ENCODE measurements at places on chromosomes 7 and 10.

GRCh38 chr10:14692344-14693076 lies 82.2 kb downstream of the FAM107B start:
- DNase-seq: no peak

DNA sequence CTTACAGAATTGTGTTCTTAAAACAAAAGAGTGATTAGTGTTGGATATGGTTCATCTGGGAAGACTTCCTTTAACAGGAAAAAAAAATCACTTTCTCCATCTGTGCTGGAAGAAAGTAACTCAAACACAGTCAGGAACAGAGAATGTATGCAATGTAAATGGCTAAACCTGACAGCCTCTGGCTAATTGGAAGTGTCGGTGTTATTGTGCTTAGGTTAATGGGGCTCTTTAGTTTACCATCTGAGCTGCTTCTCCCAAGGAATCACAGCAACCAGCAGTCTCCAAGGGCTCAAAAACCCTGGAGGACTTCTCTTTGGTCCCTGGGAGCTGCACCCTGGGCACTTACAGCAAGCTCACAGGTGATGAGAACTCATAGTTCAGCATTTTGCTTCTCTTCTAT lies 724.5 kb downstream of the LRMDA start:
- no peak for DNase-seq

DNA sequence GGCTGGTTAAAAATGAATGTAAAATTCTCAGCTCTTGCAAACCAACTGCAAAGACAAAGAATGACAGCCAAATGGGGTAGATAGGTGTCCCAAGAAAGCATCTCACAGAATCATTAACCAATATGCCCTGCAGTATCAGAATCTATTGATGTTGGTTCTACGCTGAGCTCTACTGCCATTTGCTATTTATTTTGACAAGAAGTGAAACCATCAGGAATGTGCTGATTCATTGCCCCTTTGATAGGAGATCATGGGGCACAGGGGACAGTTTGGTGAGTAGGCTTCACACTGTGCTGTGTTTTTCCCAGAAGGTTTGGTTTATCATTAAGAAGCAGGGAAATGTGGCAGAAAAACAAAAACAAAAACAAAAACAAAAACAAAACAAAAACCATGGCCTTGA lies 19.4 kb upstream of the CDC14C start:
- no peak for DNase-seq

DNA sequence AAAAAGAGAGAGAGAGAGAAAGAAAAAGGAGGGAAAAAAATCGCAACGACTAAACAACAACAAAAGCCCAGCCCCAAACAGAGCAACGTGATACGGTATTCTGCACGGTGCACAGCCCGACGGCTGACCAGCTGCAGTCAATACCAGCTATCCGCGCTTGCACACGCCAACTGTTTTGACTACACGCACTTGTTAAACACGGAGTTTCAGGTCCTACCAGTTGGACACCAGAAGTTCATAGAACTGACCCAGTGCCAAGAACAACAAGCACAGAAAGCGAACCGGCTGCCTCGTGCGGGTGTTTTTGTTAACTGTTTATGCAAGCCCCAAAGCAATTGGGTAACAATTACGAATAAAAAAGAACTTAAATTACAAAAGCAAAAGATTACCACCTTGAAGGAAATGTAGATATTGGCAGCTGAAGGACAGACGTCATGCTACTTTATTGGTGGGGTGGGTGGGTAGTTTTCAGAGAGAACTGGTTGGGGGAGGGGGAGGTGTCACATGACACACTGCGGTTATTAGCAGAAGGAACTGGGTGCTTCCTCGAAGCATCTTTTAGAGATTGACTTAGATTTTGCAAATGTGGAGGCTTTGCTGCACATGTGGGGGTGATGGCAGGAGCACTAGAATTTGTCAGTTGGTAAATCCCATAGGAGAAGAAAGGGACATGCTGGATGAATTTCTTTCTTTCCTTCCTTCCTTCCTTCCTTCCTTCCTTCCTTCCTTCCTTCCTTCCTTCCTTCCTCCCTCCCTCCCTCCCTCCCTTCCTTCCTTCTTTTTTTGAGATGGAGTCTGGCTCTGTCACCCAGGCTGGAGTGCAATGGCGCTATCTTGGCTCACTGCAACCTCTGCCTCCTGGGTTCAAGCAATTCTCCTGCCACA lies 110.6 kb upstream of the EFCAB10 start:
- DNase-seq: no peak

DNA sequence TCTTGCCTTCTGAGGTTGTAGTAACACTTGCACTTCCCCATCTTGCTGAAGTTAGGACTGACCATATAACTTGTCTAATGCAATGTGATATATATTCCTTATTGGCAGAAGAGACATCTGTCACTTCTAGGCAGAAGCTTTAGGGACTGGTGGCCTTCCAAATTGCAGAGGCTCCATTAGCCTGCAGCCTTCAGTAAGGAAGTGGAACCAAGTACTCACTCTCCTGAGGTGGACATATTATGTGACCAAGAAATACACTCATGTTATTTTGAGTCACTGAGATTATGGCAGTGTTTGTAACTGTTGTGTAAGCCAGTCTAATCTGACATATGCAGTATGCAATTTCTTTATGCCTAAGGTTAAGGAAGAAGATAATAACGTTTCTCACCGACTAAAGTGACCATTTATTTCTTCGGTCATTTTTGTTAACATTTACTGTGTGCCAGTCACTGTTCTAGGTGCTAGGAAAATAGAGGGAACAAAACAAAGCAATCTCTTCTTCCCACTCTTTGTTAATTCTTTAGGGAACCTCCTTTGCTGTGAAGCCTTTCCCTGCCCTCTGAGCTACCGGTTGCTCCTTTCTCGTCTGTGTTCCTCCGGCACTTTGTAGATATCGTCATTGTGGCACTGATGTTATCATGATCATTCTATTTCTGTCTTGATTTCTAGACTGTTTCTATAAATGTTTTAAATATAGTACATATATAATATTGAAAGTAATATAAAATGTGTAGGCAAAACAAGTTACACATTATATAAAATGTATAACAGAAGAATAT lies 52.9 kb upstream of the HBP1 start:
- DNase-seq: no peak

DNA sequence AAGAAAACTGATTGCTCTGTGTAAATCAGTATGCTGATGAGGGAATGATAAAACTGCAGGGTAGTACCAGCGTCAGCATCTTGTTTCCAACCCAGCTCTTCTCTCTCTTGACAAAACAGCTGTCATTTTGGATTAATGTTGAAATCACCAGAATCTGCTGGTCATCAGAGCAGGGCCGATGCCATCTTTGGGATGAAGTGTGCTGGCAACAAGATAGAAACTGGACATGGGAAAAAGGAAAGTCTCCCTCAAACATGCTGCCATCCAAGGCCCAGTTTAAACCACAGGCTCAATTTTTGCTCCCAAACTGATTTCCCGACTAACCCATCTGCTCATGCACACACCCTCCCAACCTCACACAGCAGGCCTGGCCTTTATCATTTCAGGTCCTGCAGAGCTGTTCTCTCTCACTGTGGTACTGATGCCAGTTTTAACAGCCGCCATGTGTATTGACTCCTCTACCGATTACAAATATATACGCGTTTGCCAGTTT lies 285.2 kb downstream of the AUTS2 start:
- DNase-seq: no peak

DNA sequence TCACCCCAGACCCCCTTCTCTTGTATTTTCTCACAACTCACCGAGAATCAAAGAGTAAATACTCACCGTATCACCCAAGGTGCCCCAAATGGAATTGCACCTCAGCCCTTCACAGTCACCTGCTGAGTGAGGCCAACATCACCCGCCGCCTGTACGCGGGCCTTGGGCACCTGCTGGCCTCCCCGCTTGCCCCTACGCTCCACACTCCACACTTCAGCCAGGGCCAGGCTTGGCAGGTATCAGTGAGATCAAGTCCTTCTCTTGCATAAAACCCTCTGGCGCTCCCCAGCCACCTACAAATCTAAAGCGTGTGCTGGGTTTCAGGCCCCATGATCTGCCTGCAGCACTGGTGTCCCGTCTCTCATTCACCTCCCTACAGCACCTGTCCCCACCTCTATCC lies 300.6 kb downstream of the GFRA1 start:
- DNase-seq: no peak

DNA sequence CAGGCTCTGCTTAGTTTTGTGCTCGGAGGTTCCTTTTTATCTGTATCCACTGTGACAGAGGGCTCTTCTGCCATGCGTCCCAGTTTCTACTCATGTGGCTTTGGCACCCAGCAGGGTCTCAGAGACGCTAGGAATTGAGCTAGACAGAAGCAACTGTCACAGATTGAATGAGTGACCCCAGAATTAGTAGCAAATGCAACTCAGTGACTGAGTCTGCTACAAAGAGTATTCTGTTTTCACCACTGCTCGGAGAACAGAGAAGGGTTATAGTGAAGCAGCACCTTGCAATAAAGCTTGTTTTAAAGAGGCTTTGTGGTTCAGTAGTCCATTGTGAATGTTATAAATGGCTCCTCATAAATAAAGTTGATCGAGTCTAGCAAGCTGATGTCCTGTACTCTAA lies 113.2 kb downstream of the DNAH11 start:
- DNase-seq: no peak

DNA sequence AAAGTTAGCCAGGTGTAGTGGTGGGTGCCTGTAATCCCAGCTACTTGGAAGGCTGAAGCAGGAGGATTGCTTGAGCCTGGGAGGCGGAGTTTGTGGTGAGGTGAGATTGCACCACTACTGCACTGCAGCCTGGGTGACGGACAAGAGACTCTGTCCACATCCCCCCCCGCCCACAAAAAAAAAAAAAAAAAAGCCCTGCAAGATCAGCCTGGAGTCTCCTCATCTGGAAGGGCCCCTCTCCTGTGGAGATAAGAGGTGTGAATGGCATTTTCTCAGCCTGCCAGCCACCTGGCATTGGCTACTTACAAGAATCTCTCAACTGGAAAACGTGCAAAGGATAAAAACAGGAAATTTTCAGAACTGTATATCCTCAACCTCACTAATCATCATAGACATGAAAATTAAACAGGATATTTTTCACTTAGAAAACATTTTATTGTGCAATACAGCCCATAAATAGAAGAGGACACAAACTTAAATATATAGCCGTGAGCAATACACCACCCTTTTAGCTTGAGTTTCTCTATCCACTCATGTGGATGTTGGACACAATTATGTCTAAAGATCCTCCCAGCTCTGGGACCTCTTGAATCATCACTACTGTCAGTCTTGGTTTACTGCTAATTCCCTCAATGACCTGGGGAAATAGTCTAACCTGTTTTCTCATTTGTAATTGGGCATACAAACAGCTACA lies 11.3 kb upstream of the TSPAN15 start:
- no peak for DNase-seq

GRCh38 chr7:122258971-122259370 lies 45.6 kb downstream of the FEZF1 start:
- DNase-seq: no peak

GRCh38 chr7:130943336-130943901 lies 209.4 kb upstream of the KLF14 start:
- no peak for DNase-seq

- no peak for DNase-seq
Observed at GRCh38 chr7:31108097-31108657, 56.1 kb downstream of the ADCYAP1R1 start.

DNA sequence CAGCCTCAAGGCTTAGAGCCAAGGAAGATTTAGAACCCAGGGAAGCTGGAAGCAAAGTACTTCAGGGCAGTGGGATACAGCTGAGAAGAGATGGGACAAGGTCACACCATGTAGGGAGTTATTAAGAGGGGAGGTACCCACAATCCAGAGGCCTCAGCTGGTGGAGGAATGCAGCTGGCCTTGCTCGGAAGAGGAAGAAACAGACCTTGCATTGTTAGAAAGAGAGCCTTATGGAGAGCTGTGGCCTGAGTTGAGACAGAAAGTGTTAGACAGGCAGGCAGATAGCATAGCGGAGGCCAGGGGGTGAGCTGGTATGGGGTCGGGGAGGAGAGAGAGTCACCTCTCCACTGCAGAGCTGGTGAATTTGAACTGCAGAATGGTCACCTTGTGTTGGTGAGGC lies 173.1 kb downstream of the JCAD start:
- no peak for DNase-seq

DNA sequence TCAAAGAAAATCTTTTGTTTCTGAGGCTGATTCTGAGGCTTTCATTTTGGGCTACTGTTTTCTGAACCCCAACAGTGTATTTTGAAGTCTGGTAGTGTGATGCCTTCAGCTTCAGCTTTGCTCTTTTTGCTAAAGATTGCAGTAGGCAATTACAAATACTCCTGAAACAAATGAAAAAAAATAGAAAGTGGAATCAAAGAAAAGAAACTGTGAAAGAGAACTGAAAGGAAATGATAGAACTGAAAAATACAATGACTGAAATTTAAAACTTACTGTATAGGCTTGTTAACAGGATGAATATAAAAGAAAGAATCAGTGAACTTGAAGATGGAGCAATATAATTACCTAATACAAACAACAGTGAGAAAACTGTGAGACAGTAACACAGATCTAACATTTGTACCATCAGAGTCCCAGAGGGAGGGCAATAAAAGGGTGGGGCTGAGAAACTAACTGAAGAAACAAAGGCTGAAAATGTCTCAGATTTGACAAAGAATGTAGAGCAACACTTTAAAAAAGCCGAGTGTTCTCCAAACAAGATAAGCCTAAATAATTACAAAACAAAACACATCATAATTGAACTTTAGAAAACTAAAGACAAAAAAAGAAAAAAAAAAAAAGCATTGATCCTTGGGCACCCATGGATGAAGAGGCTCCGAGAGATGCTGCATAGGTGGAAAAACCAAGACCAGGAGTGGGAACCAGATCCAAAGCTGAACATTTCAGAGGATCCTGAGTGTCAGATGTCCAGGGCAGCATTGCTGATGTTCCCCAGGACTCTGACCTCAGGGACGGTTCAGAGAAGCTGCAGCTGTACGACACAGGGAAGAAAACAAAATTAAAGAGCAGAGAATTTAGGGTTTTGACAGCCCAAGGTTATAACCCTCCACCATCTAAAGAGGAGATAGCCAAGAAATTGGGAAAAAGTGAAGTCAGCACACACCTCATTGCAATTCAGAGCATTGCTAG lies 223.2 kb upstream of the IGFBP3 start:
- DNase-seq: no peak

- no peak for DNase-seq
Observed at GRCh38 chr10:5830629-5831445, 17.6 kb upstream of the GDI2 start.

DNA sequence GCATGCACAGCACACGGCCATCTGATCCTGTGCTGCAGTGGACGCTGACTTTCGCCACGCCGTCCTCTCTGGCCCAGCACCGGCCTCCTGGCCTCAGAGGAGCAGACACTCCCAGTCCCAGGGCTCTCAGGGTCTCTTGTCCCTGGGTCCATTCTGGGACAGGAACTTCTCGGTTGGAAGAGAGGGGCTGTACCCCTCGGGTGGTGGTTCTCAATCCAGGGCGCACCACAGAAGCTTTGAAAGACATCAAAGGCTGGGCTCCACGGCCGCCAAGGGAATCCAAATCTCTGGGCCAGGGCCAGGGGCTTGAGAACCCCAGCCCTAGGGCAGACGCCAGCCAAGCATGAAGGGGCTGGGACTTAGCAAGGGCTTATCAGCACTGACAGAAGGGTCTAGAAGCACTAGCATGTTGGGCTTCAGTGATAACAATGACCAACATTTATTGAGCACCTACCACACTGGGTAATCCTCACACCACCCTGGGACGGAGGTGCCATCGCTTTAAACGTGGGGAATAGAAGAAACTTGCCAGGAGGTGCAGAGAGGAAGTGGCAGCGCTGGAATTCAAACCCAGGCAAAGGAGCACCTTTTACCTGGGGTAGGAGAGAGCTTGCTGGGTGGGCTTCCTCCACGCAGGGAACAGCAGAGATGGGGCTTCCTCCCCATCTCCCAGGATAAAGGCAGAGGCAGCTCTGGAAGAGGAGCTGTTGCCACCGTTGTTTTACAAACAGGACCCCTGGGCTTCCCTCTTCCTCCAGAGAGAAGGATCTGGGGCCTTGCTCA lies 1.8 kb upstream of the PYROXD2 start:
- DNase-seq: no peak

- no peak for DNase-seq
Observed at GRCh38 chr10:63829020-63829419, 307.8 kb downstream of the REEP3 start.
